EH (cell line): ENCODE measurements at places on chromosomes 11 and 22.

- no peak for DNase-seq
Measured at GRCh38 chr11:125423247-125423849, 72.7 kb downstream of the FEZ1 start.

DNA sequence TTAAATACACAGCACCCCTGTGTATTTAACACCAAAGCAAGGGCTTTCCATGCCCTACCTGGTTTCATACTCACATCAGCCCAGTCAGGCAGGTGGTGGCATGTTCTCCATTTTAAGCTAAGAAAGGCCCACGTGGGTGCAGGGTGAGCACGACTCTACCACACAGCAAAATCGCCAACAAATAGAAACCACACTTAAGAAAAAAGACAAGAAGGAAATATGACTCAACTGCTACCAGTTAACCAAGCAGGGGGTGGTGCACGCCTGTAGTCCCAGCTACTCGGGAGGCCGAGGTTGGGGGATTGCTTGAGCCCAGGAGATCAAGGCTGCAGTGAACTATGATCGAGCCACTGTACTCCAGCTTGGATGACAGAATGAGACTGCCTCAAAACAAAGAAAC is 35.2 kb upstream of the TFIP11 start:
- no peak for DNase-seq

GRCh38 chr11:116482716-116483115 is 290.1 kb downstream of the BUD13 start:
- DNase-seq, result no peak

- DNase-seq, result no peak
Measured at GRCh38 chr11:77519847-77520246, 46.0 kb upstream of the PAK1 start.

- DNase-seq, result no peak
Measured at GRCh38 chr11:29629286-29629685, 387.5 kb downstream of the KCNA4 start.

- DNase-seq, result no peak
Measured at GRCh38 chr11:113894421-113894996, 10.1 kb upstream of the HTR3B start.

DNA sequence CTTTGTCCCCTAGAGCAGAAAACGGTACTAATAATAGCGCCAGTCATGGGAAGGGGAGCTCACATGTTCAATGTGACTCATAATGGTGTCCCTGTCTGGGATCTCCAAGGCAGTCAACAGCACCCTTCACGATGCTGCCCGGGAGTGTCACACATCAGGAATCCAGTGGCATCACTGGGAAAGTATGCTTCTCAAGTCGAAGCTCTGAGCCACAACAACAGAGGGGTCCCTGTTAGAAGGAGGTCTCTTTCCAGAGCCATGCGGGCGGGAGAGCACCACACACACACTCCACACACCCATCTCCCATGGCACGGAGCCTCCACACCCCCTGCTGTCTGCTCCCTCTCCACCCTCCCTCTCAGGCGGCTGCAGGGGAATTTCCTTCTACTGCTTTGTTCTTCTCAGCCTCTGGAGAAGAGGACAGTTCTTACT is 119.7 kb downstream of the ETS1 start:
- peak; percentile 100 for DNase-seq

GRCh38 chr11:60563553-60564235 is 48.5 kb downstream of the MS4A13 start:
- no peak for DNase-seq

DNA sequence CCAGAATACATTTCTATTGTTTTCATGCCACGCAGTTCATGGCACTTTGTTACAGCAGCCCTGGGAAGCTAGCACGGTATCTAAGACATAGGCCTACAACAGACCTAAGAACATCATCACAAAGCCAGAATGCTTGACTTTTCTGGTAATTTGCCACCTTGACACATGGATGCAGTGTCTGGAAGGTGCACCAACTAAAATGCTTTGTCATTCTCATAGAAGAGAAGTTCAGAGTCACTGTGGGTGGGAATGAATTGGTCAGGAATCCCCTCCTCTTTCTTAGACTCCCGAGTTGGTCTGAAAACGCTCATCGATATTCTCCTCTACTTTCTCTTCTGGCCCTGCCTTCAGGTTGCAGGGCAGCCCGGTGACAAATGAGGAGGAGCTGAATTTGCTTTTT is 121.5 kb downstream of the COMMD9 start:
- no peak for DNase-seq

DNA sequence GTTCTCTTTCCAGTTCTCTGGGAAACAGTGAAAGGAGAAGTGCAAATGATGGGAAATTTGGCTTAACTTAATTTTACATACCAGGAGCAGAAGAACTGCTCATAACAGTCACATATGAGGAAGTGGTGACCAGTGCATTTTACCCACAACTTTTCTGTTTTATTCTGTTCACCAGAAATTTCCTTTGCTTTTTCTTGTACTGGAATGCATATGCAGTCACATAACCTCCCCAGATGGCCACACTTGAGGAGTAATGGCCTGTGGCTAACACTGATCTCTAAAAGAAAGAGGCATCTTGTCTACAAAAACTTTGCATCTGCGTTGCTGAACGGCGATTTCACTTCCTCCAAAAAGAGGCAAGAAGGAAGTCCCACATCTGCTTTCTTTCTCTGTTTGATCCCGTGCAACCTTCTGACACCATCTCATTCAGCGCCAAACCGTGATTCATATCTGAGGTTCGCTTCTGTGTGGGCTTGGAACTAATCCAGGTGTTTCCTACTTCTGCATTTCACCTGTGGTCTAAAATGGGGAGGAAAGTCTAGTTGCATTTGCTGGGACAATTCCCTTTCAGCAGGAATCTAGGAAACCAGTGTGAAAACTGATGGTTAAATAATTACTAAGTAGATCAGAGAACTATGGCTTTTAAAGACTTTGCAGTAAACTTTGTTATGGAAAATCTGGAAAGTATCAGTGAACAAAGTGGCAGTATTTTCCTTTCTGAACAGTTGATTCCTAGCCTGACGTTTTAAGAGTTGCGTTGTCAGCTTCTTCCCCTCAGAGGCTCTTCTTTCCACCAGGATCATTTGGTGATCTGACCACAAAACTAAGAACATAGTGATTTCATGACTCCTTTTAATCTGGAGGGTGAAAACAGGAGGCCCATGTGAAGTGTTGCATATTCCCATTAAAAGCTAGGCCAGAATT is 4.2 kb upstream of the MPEG1 start:
- peak; percentile 21 for DNase-seq

DNA sequence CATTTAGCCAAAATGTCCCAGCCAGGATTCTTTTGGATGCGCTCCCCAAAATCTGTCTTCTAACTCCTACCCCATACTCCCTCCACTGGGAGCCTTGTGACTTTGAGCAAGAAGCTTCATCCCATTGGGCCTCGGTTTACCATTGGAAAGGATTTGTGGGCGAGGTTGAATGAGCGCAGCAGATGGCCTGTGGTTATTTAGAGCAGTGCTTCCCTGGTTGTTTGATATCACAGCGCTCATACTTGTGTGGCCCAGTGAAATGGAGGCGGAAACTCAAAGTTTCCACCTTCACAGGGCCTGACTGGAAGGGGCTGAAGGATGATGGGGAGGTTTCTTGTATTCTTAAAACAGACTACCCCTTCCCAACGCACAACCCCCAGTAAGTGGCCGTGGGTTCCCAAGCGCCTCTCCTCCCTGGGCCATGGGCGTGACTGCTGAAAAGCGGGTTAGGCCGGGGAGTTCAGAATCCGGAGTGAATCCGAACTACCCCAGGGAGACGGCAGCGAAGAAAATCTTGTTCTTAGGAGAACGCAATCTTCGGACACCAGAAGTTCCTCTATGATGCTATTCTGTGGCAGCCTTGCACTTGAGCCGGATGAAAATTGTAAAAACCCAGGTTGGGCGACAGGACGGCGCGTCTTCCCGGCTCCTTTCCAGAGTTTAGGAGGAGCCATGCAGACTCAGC is 1.2 kb upstream of the ATF4 start:
- DNase-seq, result no peak

DNA sequence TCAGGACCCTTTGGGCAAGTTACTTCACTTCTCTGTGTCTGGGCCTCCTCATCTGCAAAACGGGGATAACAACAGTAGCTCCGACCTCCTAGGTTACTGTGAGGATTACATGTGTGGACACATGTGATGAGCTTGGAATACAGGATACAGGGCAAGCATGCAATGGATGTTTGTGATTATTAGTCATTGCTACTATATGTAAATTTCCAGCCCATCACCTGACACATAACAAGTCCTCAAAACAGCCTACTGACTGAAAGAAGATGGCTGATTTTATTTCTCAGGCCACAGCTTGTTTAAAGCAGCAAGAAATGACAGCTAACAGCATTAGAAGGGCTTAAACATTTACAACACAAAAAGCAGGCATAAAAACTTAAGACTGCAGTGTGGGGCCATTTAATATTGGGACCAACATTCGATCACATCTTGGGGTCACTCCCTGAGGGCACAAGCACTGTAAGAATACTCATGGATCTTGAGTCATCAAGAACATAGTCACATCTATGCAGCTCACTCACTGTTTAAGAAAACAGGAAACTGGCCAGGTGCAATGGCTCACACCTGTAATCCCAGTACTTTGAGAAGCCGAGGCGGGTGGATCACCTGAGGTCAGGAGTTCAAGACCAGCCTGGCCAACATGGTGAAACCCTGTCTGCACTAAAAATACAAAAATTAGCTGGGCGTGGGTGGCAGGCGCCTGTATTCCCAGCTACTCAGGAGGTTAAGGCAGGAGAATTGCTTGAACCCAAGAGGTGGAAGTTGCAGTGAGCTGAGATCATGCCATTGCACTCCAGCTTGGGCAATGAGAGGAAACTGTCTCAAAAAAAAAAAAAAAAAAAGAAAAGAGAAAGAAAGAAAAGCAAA is 49.5 kb downstream of the ABTB2 start:
- no peak for DNase-seq

DNA sequence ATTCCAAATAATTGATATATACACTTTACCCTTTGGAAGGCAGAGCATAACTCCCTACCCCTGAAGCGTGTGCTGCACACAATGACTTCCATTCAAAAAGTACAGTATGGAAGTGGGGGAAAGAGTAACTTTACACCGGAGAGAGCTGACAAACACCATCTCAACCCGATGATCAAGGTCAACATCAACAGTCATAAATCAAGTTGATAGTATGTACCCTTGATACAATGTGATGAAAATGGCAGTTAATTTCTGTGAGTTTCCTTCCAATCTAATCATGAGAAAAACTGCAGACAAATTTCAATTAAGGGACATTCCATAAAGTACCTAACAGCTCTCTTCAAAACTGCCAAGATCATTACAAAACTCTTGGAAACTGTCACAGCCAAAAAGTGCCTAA is 6.0 kb upstream of the DEUP1 start:
- DNase-seq, result no peak

- DNase-seq, result peak; percentile 53
Measured at GRCh38 chr11:23948851-23949250, 548.0 kb upstream of the LUZP2 start.

DNA sequence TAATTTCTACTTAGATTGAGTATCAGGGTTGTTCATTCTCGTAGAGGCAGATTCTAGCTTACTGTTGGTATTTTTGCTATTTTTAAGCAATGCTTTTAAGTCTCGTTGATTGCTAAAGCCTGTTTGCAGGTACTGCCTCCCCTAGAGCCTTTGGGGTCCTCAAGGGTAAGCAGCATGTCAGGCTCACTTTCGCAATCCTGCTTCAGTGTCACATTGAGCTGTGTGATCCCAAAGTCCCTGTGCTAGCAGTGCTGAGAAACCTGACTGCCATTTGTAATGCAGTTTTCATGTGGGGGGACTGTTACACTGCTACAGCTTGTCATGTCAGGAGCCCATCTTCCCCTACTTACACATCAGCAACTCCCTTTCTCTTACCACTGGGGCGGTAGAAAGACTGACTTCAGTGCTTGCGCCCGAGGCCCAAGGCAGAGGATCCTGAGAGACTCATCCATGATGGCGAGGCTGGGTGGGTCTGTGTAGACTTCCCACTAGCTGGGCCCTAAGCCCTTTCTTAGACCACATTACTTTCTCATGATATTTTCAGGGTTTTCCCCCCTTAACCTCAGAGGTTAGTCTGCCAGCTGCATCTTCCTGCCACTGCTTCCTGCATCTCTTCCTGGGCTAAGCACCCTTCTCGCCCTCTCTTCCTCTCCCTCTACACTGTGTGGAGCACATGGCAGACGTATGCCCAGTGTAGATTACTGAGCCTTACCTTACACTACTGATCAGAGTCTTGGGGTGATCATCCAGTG is 40.8 kb upstream of the ST14 start:
- no peak for DNase-seq

GRCh38 chr11:114149689-114150407 is 90.3 kb downstream of the ZBTB16 start:
- no peak for DNase-seq

DNA sequence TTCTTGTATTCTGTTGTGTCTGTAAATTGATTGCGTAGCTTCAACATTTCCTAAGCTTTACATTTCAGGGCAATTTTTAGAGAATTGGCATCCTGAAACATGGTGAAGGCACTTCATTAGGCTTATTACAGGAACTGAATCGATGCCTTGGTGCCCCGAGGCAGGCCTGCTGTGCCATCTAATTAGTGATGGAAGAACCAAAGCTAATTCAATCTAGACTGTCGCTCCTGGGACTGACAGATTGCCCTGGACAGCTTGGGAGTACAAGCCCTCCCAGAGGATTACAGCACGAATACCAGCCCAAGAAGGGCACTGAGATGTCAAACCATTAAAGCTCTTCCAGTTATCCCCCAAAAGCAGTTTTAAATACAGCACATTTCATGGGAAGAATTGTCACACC is 243.2 kb upstream of the ZC3H12C start:
- DNase-seq, result no peak

- DNase-seq, result no peak
Measured at GRCh38 chr11:134685793-134686380, 273.8 kb upstream of the B3GAT1 start.

DNA sequence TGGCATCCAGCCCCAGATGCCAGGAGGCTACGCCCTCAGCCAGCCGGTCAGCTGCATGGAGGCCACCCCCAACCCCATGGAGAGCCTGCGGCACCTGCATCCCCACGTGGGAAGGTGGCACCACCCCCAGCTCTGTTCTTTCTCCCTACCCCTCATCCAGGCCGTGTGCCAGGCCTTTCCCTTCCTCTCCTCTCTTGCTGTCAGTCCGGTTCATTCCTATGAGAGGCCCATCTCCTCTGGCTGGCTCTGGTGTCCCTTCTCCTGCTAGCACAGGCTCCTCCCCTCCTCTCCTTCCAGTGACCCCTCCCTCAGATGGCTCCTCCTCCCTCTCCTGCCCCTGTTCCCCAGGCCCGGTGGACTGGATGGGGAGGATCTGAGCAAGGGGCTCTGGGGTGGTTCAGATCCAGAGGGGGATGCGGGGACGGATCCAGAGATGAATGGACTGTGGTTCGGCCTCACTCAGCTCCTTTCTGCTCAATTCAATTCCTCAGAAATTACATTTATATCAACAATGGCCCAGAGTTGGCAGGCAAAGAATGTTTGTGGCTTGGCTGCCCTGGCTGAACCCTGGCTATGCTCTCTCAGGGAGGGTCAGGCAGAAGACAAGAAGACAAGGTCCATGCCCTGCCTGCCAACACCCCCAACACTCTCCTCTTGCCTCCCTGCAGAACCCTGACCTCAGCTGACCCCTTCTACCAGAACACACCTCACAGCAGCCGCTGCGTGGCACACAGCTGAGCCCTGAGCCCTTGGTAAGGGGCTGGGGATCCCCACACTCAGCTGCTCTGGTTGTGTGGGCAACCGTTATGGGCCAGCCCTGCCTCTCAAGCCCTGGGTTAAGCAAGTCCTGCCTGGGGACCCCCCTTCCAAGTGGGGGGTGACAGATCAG is 18.5 kb upstream of the LRRC10B start:
- DNase-seq, result peak; percentile 45
